ENCODE measurements at places on chromosomes 4 and X. TPM values are rescaled to one million over a fixed set of nuclear protein-coding genes. Genes with fewer than 3 reads are reported as not detected.

DNA sequence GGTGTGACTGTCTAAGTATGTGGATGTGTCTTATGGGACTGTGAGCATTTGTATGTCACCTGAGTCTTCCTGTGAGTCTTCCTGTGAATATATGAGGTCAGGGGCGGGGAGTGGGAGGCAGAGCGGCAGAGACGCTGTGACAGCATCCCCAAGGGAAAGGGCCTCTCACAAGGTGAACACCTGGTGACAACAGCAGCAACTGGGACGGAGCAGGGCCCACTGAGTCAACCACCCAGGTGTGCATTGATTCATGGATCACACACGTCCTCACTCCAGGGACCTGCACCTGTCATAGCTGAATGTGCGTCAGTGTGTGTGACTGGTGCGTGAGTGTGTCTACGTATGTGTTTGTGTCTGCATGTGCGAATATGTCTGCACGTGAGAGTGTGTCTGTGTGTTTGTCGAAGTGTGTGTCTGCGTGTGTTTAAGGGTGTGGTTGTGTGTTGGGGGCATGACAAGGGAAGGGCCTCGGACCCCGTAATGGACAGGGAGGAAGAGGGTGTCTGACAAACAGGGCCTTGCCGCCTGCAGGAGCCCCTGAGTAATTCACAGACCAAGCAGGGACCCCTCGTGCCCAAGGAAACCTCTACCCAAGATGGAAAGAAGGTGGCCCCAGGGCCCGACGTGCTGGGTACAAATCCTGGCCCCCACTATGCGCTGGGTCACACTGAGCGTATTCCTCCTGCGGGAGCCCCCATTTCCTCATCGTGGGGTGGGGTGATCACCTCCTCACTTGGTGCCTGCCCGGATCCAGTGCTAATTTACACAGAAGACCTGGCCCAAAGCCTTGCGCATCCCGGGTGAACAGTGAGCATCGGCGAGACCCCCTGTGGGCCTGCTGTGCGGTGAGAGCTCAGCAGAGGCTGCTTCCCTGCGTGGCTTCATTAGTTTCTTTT, 76.7 kb downstream of the ABLIM2 start:
- DNase-seq: no peak

- DNase-seq: no peak
Observed at GRCh38 chrX:150372280-150372679, 9.2 kb downstream of the MAMLD1 start.

DNA sequence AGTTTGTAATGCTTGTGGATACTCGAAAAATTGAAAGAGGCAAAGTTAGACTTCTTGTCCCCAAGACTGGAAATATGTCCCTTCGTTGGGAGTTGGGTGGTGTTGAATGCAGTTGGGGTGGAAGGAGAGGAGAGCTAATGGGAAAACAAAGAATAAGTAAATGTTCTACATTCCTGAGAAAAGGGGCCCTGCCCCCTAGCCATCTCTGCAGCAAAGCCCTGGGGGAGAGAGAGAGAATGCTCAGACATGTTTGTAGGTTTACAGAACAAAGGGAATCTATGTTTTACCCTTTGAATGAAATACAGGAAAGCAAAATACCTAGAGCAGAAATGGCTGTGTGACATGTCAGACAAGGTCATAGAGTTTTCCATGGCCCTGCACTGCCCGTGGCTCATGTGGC, 88.1 kb downstream of the RASL11B start:
- DNase-seq: no peak

- DNase-seq: no peak
Observed at GRCh38 chrX:57353472-57354132, 67.1 kb downstream of the FAAH2 start.

DNA sequence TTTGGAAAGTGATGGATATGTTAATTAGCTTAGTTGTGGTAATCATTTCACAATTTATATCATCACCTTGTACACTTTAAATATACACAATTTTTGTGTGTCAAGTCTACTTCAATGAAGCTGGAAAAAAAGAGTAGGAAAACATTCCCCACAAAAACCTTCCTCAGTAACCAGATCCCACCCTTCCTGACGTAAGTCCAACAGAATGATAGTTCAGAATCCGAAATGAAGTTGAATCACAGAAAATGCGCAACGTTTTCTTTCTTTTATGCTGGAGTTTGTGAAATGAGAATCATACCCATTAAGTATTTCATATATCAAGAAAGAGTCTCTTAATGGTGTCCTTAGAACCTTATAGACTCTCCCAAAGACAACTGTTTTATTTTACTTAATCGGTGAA, 292.9 kb downstream of the USP46 start:
- DNase-seq: no peak

DNA sequence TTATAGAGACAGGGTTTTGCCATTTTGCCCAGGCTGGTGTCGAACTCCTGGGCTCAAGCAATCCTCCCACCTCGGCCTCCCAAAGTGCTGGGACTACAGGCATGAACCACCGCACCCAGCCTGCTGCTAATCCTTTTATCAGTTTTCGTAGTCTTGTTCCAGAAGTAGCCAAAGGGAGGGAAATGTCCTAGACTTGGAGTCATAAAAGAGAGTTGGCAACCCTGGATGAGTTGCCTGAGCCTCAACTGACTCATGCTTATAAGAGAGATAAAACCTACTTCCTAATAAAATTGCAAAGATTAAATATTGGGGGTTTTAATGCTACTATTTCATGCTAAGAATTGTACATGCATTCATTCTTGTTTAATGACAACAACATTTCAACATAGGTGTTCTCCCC, 44.3 kb downstream of the CD40LG start:
- DNase-seq: no peak

DNA sequence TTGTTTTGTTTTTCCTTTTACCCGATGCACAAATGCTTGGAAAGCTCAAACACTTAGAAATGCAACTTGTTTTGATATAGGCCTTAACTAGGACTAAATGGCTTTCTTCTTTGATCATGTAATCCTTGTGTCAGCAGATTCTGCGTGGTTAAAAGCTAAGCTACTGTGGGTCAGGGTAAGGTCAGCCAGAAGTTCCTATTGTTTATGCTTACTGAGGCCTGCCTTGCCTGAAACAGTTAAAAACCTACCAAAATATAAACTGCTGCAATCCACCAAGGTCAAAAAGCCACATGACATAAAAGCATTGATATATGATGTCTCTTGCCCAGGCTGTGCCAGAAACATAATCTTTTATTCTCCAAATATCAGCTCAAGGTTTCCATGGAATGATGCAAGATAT, 223.4 kb downstream of the FAM47B start:
- DNase-seq: no peak

DNA sequence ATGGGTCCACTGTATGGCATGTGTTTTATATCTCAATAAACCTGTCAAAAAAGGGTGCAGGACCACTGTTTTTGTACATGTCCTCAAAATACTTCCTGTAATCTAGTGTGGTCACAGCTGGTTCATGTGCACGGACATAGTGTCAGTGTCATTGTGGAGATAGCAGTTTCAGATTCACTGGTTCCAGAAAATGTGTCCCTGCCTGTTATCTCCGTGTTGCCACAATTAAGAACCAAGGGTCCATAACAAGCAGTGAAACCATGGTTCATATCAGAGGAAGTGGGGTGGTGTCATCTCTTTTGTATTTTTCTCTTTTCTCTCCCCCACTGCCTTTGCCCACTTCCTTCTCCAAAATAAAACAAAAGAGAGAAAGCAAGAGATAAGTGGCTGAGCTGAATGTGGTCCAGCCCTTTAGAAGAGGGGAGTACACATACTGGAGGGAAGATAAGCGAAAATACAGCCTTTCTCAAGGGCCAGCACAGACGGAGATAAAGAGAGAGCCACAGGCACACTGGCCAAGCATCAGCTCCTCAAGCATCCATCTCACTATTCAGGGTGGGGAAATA, 51.2 kb downstream of the TBL1X start:
- no peak for DNase-seq

DNA sequence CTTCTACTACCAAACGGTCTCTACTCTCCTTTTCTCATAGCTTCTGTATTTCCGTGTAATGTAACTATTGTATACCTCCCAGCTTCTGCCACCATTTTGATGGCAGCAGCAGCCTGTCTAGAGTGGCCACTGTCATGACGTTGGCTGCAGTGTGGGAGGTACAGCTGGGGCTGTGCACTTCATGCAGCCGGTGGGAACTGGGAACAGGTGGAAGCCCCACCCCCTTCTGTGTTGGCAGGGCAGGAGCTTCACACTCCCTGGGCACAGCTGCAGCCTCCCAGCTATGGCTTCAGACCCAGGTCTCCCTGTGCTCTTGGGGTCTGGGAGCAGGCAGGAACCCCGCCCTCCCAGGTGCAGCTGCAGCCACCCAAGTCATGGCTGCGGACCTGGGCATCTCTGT, 49.8 kb upstream of the SEC24B start:
- DNase-seq: no peak

DNA sequence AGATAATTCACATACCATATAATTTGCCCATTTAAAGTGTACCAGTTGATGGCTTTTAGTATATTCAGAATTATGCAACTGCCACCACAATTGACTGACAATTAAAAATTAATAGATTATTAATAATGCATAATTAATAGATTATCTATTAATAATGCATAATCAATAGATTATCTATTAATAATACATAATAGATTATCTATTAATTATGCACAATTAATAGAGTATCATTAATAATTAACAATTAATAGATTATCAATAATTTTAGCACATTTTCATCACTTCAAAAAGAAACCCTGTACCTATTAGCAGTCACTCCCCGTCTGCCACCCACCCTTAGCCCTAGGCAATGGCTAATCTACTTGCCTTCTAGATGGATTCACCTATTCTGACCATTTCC, 108.6 kb upstream of the NR3C2 start:
- DNase-seq: no peak

GRCh38 chrX:65607070-65607742, 60.2 kb upstream of the MSN start:
- DNase-seq: no peak

DNA sequence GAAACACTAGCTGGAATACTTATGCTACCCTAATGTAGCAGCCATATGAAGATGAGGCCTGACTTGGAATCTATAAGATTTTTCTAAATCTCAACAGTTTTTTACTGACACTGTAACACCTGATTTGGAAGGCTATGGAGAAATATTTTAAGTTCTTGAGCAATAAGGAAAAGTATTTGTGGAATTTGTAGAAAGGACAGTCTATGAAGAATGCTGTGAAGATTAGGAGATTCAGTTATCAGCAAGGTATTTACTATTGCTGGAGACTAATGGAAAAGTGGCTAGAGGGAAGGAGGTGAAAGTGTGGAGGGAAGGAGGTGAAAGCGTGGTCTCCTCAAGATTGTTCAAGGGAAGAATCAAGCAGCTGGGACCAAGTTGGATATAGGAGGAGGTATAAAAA, 190.0 kb upstream of the EMCN start:
- DNase-seq: no peak

DNA sequence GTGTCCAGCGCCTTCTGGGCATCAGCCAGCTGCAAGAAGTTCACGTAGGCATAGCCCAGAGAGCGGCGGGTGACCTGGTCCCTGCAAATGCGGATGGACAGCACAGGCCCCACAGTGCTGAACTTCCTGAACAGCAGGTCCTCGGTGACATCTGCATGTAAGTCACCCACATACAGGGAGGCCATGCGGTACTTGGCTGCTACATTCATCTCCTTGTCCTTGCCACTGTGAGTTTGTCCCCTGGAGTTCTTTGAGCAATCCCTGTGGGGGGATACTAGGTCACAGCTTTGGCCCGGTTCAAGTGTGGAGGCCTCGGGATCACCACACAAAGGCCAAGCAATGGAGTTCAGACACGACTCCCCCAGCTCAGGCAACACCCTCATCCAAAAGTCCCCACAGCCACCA, 776 bp downstream of the PABPC4L start:
- no peak for DNase-seq

- DNase-seq: no peak
Observed at GRCh38 chrX:53831662-53832635, 145.4 kb upstream of the HUWE1 start.

DNA sequence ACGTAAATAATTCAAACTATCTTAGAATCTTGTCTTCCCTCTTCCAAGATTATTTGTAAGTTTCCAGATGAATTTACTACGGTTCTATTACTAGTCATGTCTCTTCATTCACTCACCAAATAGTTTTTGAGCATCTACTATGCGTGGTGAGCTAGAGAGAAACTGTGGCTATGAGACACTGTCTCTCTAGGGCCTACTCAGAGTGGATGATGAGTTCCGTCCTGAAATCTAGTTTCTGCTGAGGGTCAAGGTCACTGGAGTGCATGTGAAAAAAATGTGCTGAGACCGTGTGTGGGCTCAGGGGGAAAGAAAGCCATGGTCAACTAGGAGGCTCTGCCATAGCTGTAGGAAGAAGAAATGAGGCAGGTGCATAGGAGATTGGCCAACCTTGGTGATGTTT, 320.2 kb upstream of the GATB start:
- DNase-seq: no peak

GRCh38 chrX:21493226-21493830, 119.1 kb downstream of the CNKSR2 start:
- DNase-seq: no peak

DNA sequence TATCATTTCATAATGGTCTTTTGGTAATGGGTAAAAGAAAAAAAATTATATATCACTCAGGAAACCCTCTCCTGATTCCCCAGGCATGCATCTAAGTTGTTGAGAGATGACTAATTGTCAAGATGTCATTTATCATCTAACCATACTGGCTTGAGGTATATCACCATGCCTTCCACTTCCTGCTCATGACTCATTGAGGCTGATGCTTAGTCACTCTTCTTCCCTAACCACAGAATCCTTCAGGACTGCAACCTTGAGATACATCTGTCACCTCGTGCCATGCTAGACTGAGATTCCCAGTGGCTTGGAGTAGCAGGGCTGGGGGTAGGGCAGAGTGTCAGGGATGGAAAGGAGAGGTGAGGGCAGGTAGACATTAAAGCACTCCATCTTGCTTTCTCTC, 782.5 kb upstream of the INTU start:
- DNase-seq: no peak

DNA sequence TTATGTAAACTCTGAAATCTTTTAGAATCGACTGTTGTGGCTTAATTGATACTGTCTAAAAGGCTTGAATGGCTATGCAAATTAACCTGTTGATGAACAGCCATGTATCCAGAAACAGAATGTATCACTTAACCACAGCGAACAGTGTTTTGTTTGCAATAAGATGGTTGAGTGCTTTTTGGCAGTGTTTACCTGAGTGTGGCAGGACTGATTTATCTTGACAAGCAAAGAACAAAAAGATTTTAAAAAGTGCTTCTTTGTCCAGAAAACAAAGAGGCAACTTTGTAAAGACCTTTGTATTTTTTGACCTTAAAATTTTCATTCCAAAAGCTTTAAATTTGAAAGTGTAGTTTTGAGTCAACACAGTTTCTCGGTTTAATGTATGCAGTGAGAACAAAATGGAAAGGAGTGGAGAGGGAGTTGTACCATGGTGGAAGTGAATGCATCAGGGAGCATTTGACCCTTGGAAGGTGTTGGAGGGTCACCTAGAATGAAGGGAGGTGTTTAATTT, 18.0 kb downstream of the ARHGAP10 start:
- no peak for DNase-seq

GRCh38 chr4:121698236-121698671, 1.5 kb upstream of the ANXA5 start:
- peak; percentile 16 for DNase-seq

Gene PRICKLE3
- total RNA-seq: 8.1 TPM

Gene FOXP3
- not detected for total RNA-seq

Gene EREG
- 23.4 TPM for total RNA-seq

Gene GASK1B
- total RNA-seq: 46.3 TPM

Gene SPINK2
- not detected for total RNA-seq

Gene C4orf33
- 12.4 TPM for total RNA-seq
